Heart left ventricle (tissue), 16 donors: ENCODE measurements at places on chromosomes 4 and X. TPM values are rescaled to one million over a fixed set of nuclear protein-coding genes. Genes with fewer than 3 reads are reported as not detected.
A peak's percentile ranks its signal among the peaks of the same experiment; 100 is the strongest.

GRCh38 chr4:140875746-140876452, 119.7 kb upstream of the TBC1D9 start:
- no peaks in the 10 kb centered on the region for H3K27me3 ChIP-seq
- peaks cover 25% of the 10 kb centered on the region for H3K4me1 ChIP-seq
- H3K4me3 ChIP-seq: no peak overlapping the region
- no peaks in the 10 kb centered on the region for H3K36me3 ChIP-seq
- no peak for DNase-seq
- H3K27ac ChIP-seq: no peak overlapping the region

The SLC34A2 gene
- polyA plus RNA-seq: not detected

GRCh38 chr4:8439914-8440491, 520 bp downstream of the ACOX3 start:
- H3K36me3 ChIP-seq: peaks cover 3% of the 10 kb centered on the region
- H3K4me3 ChIP-seq: peak overlapping the region; percentile 100
- peaks cover 72% of the 10 kb centered on the region for H3K4me1 ChIP-seq
- DNase-seq: no peak
- peak overlapping the region; percentile 92 for H3K27ac ChIP-seq

DNA sequence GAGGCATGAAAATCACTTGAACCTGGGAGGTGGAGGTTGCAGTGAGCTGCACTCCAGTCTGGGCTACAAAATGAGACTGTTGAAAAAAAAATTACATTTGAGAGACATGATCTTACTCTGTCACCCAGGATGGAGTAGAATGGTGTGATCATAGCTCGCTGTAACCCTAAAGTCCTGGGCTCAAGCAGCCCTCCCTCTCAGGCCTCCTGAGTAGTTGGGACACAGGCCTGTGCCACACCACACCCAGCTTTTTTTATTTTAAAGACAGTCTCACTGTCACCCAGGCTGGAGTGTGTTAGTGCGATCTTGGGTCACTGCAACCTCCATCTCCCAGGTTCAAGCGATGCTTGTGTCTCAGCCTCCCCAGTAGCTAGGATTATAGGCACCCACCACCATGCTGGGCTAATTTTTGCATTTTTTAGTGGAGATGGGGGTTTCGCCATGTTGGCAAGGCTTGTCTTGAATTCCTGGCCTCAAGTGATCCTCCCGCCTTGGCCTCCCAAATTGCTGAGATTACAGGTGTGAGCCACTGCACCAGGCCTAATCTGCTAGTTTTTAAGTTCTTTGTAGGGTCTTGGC, 6.1 kb downstream of the RPS3A start:
- DNase-seq: no peak
- no peak overlapping the region for H3K4me3 ChIP-seq
- H3K4me1 ChIP-seq: peaks cover 12% of the 10 kb centered on the region
- peaks cover 19% of the 10 kb centered on the region for H3K36me3 ChIP-seq
- H3K27ac ChIP-seq: no peak overlapping the region

GRCh38 chr4:174496631-174497432, 25.5 kb downstream of the HPGD start:
- H3K36me3 ChIP-seq: no peaks in the 10 kb centered on the region
- H3K27ac ChIP-seq: no peak overlapping the region
- H3K4me1 ChIP-seq: no peaks in the 10 kb centered on the region
- H3K27me3 ChIP-seq: no peaks in the 10 kb centered on the region
- H3K4me3 ChIP-seq: no peak overlapping the region

The SMR3B gene
- not detected for polyA plus RNA-seq

GRCh38 chr4:10074767-10075105, 41.9 kb downstream of the WDR1 start:
- H3K4me1 ChIP-seq: peaks cover 18% of the 10 kb centered on the region
- no peak for DNase-seq
- H3K36me3 ChIP-seq: peaks cover 77% of the 10 kb centered on the region
- no peaks in the 10 kb centered on the region for H3K27me3 ChIP-seq

The ZNF185 gene
- polyA plus RNA-seq: 0.42 TPM

The BMPR1B gene
- 0.34 TPM for polyA plus RNA-seq

The SHOX gene
- not detected for polyA plus RNA-seq

The NEUROG2 gene
- not detected for polyA plus RNA-seq

The NUDT9 gene
- 55.5 TPM for polyA plus RNA-seq

The SLC16A2 gene
- 7.7 TPM for polyA plus RNA-seq

DNA sequence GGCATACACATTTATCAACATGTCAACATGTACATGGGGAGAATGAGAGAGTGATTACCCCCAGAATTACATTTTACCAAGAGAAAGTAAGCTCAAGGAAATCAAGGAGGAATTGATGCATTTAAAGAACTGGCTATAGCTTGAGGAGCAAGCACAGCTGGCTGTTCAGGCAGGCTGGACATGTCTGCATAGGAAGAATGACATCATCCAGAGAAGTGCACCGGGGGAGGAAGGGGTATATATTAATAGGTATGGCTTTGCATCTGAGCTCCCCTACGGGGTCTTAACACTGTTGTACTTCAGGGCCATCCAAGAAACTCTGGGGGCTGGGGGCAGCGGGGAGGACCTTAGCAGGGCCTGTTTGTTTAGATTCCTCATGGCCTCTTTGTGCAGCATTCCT, 222.4 kb upstream of the VCX start:
- H3K27ac ChIP-seq: no peak overlapping the region
- H3K27me3 ChIP-seq: no peaks in the 10 kb centered on the region
- no peak overlapping the region for H3K4me3 ChIP-seq
- H3K36me3 ChIP-seq: no peaks in the 10 kb centered on the region
- DNase-seq: no peak

The VEGFC gene
- polyA plus RNA-seq: 4.0 TPM

The GC gene
- polyA plus RNA-seq: not detected

DNA sequence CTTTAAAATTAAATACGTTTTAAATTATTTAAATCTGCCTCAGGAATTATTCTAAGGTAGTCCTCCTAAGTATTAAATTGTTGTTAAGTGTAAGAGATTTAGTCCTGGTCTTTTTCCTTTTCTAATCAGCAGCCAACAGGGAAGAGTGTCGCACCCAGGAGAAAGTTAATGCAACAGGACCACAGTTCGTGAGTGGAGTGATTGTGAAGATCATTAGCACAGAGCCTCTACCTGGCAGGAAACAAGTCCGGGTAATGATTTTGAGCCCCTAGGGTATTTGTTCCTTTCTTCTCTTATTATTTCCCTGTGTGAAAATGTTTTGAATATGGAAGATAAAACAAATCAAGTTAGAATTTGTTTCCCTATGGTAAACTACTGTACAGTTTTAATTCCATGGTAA, 13.4 kb downstream of the LARP7 start:
- peaks cover 36% of the 10 kb centered on the region for H3K36me3 ChIP-seq
- H3K4me3 ChIP-seq: no peak overlapping the region
- H3K27ac ChIP-seq: no peak overlapping the region
- no peaks in the 10 kb centered on the region for H3K4me1 ChIP-seq

The GPR143 gene
- polyA plus RNA-seq: not detected

The MAGEA2 gene
- not detected for polyA plus RNA-seq
